HT-29 (cell line): ENCODE measurements at places on chromosomes 2 and 18.

DNA sequence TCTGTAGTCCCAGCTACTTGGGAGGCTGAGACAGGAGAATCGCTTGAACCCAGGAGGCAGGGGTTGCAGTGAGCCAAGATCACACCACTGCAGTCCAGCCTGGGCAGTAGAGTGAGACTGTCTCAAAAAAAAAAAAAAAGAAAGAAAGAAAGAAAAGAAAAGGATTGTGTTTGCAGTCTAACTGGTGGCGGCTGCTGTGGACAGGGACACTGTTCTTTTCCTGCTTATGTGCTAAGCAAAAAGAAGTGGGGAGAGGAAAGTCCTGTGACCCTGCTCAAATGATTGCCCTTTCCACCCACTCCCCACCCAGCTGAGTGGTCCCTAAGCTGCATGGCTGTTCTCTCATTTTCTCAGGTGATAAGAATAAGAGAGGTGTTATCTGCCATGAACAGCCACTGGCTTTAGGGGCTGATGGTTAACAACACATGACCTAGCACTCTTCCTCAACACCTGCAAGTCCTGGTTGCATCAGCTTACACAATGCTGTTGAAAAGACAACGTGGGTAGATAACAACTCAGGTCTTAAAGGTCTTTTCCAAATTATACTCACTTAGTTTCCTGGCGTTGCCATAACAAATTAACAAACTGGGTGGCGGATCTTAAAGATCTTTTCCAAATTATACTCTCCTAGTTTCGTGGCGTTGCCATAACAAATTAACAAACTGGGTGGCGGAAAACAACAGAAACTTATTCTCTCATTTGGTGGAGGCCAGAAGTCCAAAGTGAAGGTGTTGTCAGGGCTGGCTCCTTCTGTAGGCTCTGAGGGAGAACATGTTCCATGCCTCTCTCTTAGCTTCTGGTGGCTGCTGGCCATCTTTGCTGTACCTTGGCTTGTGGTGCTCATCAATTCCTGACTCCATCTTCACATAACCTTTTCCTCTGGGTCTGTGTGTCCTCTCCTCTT is 90.3 kb upstream of the RTN4 start:
- DNase-seq, result no peak

GRCh38 chr18:10477863-10478260 is 23.4 kb downstream of the APCDD1 start:
- DNase-seq, result no peak

DNA sequence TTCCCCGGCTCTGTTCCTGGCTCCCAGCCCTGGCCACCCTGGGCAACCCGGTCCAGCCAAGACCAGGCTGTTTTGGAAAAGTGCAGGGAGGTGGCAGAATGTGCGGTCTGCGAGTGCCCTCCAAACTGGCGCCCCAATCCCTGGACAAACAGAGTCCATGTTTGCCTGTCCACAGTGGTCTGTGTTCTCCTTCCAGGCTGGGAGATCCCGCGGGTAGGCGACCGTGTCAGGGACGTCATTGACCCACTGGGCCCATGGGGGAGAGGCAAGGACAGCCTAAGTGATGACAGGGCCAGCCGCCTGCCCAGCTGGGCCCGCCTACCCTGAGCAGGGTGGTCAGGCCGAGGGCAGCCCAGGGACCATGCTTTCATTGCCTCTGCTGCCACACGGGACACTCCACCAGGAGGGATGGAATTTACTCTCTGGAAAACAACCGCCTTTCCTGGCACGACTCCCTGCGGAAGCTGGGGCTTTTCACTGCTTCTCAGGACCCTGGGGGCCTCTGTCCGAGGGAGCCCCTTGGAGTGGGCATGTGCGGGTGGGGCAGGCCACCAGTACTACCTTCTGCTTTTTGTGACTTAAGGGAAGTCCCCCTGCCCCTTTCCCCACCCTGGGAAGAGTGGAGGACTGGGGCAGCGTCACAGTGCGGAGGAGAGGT is 20.1 kb downstream of the CYP26B1 start:
- no peak for DNase-seq

DNA sequence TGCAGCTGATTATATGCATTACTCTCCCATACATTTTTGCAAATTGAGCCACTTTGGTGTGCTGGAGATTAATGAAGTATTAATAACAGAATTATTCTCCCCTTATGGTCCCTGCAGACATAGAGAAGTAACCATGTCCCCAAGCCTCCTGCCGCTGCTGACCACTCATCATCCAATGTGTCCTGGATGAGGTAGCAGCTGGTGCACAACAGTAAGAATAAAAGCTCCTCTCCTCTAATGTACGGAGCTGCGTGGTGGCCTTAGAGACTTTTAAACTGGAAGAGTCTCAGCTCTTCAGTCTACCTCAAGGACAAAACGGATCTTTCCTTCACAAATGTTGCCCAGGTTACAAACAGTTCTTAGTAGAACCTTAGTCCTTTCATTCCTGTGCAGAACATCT is 37.7 kb downstream of the TPO start:
- DNase-seq, result no peak

GRCh38 chr18:26685438-26686157 is 137.2 kb upstream of the KCTD1 start:
- DNase-seq, result no peak

DNA sequence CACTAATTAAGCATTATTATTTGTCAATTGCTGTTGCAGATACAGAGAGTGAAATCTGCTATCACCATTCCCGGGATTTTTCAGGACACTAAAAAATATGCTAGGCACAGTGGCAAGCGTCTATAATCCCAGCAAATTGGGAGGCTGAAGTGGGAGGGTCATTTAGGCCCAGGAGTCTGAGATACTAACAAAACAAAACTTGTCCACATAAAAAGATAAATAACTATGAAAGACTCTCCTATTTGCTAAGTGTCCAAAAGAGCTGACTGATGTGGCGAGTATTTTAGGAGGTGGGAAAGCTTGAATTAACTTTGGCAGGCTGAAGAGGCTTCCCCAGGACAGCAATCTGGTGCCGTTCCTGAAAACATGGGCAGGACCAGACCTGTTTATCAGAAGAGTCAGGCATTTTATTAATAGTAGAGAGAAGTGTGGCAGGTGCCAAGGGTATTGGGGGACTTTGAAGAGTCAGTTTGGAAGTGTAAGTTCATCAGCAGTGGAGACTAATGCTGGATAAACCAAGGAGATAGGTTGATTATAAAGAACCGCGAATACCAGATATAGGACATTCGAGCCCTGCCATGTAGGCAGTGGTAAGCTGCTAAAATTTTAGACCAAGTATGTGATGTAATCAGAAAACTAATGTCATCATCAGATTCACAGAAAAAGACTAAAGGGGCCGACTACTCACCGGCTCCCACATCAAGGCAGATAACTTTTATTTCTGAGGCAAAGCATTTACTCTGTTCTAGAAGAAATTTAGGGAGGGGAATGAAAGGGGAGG is 201.8 kb downstream of the EPHA4 start:
- DNase-seq, result no peak

DNA sequence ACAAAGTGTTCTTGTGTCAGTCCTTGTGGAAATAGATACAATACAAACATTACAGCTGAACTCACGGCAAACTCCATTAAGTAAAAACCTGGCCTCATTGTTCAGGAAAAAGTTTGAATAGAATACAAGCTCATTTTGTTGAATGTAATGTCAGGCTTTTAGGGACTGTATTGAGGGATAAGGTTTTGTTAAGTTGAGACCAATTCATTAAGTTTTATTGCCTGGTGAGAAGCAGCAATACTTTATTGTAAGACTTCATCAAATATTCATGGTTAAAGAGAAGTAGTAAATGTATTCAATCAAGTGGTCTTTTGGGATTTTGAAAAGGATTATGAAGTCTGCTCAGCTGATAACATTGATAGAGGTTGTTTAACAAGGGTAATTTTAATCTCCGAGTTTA is 35.4 kb upstream of the METAP1D start:
- DNase-seq, result no peak

DNA sequence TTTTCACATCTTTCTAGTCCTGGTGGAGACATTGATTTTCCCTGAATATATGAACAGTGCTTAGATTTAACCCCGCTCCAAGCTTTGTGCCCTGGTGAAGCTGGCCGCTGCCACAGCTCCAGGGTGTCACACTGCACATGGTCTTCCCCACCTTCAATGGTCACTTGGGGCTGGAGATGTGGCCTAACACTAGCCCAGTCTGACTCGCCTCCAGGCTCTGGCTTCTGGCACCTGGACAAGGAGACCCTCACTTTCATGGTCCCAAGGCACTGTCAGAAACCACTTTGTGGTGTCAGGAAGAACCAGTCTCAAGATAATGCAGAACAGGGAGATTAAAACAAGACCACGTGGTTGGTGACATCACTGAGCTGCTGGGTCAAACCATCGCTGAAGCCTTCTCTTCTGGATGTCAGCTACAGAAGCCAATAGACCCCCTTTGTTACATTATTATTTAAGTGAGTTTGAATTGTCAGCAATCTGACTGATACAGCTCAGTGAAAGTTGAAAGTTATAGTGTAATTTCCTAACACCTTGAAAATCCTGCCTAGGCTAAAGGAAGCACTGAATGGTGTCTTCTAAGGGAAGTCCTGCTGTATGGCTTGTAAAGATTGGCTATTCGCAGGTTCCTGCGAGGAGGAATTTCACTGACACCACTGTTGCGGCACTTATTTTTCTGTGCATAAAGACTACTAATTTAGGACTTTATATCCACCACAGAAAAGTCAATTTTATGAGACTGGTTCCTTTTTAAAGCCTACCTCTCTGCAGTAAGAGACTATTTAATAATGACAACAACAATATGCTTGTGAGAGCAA is 55.0 kb upstream of the CTDP1 start:
- no peak for DNase-seq

DNA sequence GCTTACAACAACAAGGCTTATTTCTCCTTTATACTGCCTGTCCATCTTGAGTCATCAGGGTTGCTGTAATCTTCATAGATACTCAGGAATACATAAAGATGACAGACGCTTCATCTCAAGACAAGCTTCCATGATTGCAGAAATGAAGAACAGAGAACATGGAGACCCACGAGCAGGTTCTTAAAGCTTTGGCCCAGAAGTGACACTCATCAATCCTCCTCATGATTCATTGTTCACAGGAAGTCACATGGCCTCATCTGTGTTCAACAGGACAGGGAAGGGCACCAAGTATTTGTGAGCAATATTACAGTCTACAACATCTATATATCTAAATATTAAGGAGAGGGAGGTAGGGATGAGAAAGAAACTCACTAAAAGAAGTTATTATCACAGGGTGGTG is 36.5 kb upstream of the PGAP1 start:
- no peak for DNase-seq

DNA sequence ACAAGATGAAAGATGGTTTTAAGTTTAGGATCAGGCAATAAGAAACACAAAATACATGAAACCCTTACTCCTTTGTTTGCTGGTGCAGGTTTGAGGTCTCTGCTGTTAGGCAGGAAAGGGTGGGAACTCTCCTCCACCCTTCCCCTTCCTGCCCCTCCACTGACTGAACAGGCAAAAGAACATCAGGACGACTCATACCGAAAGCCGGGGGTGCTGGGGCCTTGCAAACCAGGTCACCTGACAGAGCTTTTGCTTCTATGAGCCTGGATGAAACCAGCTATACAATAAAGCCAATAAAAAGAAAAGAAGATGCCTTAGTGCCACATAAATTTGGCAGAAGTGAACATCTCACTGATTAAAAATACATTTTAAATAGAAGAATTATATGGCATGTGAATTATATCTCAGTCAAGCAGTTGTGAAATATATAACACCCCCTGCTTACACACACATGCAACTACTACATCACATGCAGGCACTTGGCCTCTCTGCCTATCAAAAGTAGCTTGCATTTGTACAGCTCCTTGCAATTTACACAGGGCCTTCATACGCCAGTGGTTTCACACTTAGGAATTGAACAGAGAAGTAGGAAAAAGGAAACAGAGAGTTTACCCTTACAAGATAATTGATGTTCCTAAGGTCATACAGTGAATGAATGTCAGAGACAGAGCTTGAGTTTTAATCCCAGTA is 215.1 kb upstream of the TRIB2 start:
- no peak for DNase-seq

DNA sequence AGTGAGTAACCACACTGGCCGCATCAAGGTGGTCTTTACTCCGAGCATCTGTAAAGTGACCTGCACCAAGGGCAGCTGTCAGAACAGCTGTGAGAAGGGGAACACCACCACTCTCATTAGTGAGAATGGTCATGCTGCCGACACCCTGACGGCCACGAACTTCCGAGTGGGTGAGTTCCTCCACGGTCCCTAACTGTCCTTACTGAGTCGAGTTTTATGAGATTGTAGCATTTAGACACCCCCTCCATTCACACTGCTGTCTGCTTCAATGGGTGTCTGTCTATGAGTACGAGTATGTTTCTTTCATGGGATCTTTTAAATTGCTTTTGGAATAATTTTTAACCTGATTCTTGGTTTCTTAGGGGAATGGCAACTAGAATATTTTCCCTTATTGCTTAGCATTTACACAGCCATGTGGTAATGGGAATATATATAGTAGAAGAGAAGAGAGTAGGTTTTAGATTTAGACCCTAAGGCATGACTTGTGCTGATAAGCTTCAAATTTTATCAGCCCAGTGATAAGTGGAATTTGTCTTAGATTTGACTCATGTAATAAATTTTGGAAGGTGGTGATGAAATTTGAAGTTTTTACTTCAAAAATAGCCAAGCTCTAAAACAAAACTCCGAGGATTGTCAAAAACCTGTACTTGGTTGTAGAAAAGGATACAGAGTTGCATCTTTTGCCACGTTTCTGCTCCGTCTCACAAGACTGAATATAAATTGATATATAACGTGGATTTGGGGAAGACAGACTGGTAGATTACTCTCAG is 188.2 kb downstream of the LTBP1 start:
- no peak for DNase-seq

DNA sequence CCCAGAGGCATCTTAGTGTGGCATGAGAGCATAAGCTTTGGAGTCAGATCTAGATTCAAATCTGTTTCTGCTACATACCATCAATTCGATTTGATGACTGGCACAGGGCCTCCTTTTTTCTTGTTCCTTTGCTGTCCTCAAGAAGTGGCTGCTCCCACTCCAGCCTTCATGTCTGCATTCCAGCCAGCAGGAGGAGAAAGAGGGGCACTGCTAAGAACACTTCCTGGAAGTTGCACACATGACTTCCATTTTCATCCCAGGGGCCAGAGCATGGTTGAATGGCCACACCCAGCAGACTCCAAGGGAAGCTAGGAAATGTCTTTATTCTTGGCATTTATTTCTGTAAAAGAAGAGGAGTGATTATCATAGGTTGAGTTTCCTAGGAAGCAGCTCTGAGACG is 50.4 kb downstream of the EML6 start:
- DNase-seq, result peak; percentile 36

- no peak for DNase-seq
Observed at GRCh38 chr18:32974421-32975162, 201.8 kb upstream of the KLHL14 start.

- no peak for DNase-seq
Observed at GRCh38 chr18:11047156-11047555, 102.2 kb downstream of the PIEZO2 start.

GRCh38 chr2:88429929-88430328 is 22.6 kb downstream of the FOXI3 start:
- DNase-seq, result no peak
